ENCODE measurements at places on chromosomes 16 and 17.

DNA sequence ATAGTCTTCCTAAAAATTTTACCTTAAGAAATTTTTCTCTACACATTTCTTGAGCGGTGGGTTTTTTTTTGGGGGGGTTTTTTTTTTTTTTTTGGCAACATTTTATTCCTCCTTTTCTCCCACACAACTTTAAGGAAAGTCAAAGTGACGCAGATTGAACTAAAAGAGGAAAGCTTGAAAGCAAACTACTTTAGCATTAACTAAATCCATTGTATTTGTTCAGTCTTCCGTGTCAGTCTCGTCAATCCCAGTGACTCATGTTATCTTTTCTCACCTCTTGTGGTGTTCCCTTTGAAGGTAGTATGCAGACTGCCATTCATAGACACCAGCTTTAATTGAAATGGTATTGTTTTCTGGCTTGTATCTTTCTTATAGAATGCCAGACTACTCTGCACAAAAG is 39.3 kb downstream of the TADA2A start:
- no peak for DNase-seq

DNA sequence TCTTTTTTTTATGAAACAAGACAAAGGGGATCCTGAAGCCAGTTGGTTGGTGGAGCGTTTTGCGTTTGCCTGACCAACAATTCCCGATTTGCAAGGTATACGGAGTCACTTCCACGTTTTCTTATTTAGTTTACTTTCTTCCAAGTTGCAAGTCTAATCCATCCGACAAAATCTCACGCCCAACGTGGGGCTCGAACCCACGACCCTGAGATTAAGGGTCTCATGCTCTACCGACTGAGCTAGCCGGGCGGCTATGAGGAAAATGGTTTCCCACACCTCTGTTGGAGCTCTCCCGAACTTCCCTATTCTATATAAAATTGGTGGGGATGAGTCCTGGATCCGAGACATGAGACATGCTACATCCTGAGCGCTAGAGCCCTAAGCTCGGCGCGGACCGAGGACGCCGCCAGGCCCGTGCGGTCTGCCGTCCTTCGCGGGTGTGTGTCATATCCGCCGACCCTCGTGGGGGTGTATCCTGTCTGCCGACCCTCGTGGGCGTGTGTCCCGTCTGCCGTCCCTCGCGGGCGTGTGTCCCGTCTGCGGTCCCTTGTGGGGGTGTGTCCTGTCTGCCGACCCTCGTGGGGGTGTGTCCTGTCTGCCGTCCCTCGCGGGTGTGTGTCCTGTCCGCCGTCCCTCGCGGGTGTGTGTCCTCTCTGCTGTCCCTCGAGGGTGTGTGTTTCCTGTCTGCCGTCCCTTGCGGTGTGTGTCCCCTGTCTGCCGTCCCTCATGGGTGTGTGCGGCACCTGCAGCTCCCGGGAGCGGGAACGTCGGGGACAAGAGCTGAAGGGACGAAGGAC is 22.6 kb downstream of the ZNF213 start:
- no peak for DNase-seq

DNA sequence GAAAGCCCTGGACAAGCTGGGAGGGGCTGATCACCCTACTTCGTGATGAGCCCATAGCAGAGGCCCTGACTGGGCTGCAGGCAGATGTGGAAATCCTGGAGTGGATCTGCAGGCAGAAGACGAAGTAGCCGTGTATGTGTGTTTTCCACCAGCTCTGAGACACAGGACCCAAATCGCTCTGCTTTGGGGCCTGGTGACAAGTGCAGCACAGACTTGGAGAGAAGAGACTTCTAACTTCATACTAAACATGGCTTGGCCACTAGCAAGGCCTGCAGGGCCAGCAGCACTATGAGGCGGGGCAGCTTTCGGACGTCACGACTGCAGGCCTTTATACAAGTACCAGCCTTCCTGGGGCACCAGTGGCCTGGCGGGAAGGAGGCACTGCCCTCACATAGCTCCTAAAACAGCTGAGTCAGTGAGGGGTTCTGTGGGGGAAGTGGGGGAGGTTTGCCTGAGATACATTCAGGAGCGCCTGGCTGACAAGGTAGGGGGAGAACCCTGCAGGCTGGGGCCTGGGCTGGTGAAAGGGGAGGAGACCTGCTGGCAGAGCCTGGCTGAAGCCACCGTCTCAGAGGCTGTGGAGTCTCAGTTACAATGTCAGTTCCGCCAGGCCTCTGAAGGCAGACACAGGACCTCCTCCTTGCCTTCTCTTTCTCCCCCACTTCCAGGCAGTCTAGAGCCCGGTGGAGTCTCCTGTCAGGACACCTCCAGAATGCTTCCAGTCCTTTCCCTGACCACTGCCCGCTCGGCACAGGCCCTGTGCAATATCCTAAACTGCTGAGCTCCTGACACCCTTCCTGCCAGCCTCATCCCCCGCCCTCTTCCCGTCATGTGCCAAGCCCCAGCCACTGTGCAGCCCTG is 73.4 kb downstream of the WSB1 start:
- no peak for DNase-seq

GRCh38 chr17:19646788-19647696 is 1.5 kb upstream of the ALDH3A2 start:
- no peak for DNase-seq

DNA sequence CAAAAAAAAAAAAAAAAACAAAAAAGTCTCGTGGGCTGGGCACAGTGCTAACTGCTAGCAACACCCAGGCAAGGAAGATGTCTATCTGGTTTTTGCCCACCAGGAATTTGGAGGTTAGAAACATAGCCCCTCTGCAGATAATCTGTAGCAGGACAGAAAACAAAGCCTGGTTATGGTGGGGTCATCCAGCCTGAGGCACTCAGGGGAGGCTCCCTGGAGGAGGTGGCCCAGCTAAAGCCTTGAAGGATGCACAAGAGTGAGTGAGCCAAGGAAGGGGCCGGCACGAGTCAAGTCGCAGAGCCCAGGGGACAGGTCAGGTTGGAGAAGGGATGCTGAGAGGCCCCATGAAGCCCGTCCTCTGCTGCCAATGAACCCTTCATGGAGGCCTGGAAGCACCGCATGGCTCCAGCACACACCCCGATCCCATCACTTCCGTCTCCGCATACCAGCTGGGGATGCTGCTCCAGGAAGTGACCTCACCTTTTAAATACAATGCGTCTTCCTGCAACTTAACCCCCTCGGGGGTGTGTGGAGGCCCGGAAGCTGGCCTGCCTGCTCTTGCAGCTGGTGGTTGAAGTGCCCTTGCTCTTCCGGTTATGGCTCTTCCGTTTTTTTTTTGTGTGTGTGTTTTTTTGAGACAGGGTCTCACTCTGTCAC is 86.5 kb downstream of the ENGASE start:
- no peak for DNase-seq

DNA sequence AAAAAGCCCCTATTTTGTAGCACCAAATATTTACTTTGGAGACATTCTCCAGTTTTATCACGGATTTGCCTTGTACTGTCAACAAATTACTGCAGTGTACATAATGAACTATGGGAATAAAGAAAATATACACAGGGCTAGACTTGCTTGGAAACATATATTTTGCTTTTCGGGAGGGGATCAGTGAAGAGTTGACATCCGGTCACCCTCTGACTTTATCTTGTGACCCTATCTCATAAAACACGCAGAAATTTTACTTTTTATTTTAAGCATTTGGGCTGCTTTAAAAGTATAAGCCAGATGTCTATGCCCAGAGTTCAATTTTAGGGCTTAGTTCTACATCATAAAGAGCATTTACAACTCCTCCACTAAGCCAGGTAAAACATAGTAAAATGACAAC is 630.7 kb downstream of the TOX3 start:
- DNase-seq, result no peak

DNA sequence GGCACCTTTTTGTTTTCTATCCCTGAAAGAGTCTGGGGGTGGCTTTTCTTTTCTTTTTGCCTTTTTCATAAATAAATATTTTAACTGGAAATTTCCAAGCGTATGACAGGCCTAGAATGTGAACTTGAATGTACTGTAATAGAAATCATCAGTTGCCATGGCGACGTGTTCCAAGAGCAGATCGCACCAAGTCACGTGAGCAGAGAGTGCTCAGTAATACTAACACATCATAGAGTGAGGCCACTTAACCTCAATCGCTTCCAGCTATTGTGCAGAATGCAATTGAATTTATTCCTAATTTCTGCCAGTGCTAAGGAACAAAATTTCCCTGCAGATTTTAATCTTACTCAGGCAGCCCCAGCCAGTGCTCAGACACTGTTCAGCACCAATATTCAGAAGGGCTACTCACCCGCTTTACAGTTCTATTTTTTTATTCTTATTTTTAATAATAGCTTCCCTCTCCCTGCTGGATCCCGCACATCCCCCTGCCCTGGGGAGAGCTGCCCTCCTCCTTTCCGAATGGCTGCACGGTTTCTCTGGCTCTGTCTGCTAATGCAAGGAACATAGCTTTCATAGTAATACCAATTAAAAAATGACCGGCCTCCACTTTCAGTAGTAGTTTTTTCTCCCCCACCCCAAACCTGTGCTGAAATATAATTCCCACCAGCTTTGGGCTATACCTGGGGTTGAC is 26.2 kb upstream of the PMFBP1 start:
- DNase-seq, result no peak

GRCh38 chr17:68540981-68541380 is 28.8 kb downstream of the PRKAR1A start:
- no peak for DNase-seq

DNA sequence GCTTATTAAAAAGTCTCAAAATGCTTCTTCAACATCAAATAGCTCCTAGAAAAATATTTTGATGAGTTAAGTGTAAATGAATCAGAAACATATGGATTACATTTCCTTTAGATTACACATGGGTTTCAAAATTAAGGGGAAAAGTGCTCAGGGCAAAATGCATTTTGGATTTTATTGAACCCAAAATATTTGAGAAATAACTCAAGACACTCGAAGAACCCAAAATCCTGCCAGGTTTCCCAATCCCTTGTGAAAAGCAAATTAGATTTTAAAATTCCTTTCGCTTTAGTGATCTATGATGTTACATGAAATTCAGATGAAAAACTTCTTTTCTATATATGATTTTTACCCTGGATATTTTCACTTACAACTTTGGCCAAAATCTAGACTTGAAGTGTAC is 847.4 kb upstream of the SOX9 start:
- DNase-seq, result no peak

- DNase-seq, result no peak
Measured at GRCh38 chr17:75514919-75515495, 330 bp downstream of the CASKIN2 start.

DNA sequence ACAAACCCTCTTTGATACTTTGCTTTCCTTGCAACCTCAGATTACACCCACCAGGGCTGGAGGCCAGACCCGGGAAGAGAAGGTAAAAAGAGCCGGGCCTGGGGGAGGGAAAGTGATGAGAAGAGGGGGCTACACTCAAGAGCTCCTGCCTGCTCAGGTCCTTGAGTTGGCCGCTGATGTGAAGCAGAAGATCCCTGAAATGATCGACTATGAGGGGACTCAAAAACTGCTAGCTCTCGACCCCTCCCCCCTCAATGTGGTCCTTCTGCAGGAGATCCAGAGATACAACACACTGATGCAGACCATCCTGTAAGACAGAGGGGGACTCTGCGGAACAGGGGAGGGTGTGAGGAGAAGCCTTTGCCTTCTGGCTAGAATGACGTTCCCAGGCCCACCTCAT is 2.8 kb upstream of the KDM6B start:
- DNase-seq, result no peak

- DNase-seq, result no peak
Measured at GRCh38 chr17:17827826-17828621, 8.8 kb downstream of the SREBF1 start.

GRCh38 chr17:14733376-14733775 is 432.5 kb downstream of the HS3ST3B1 start:
- no peak for DNase-seq

- DNase-seq, result no peak
Measured at GRCh38 chr16:81698310-81698641, 80.8 kb upstream of the PLCG2 start.

DNA sequence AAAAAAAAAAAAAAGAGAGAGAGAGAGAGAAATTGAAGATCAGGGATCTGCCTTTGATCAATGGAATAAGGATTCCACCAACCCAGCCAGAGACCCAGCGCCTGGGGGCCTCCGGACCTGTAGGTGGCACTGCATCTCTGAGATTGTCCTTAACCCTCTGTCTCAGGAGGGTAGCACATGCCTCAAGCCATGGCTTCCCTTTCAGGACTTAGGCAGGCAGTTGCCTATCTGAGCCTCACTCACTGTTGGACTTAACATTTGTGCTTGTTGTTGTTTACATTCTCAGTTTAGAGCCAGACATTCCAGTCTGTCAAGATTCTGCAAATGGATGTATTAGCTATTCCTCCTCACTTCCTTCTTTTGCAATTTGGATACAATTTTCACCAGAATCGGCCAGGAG is 5.1 kb upstream of the SCNN1B start:
- no peak for DNase-seq

- DNase-seq, result no peak
Measured at GRCh38 chr17:78665952-78666920, 89.0 kb upstream of the DNAH17 start.

- DNase-seq, result no peak
Measured at GRCh38 chr16:27169511-27170071, 33.7 kb upstream of the KDM8 start.

- DNase-seq, result no peak
Measured at GRCh38 chr17:49491192-49491769, 3.8 kb upstream of the NGFR start.

GRCh38 chr16:64864232-64864809 is 257.5 kb downstream of the CDH11 start:
- no peak for DNase-seq

GRCh38 chr17:77420804-77421629 is 280.2 kb downstream of the SEC14L1 start:
- no peak for DNase-seq

DNA sequence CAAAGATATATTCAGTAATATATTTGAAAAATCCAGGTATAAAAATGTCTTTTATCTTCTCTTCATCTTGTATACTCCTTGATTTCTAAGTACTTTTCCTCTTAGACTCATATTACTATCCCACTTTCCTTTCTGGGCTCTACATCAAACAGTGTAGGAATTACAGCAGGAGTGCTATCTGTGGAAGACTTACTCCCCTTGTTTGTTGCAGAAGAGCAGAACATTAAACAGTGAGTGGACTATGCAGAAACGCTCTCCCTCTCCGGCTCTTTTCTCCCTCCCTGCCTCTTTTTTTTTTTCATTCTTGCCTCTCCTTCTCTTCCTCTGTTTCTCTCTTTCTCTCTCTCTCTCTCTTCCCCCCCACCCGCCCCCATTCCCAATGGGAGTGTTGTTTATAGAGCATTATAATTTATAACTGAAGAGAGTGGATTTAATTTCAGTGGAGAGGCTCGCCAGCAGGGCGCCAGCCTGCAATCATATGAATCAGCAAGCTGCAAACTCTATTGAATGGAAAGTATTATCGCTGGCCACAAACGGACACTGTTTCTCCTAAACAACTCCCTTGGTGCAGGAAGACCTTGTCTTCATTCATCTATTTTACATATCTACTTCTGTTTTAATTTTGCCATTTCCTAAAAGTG is 242.3 kb upstream of the TBX2 start:
- no peak for DNase-seq
